Aorta (tissue), 5 donors: ENCODE measurements at places on chromosomes 16 and 17. TPM values are rescaled to one million over a fixed set of nuclear protein-coding genes. Genes with fewer than 3 reads are reported as not detected.

C16orf86 gene
- 7.9 TPM for total RNA-seq

RFNG gene
- total RNA-seq, result 34.0 TPM

TTLL6 gene
- 0.21 TPM for total RNA-seq

KRT222 gene
- total RNA-seq, result 1.9 TPM

ANKS4B gene
- total RNA-seq, result not detected

ABCC11 gene
- not detected for total RNA-seq

CA7 gene
- not detected for total RNA-seq

- no peak for DNase-seq
- H3K27ac ChIP-seq, result no peak overlapping the region
- H3K4me3 ChIP-seq, result no peak overlapping the region
- H3K4me1 ChIP-seq, result no peaks in the 10 kb centered on the region
- H3K27me3 ChIP-seq, result no peaks in the 10 kb centered on the region
- no peaks in the 10 kb centered on the region for H3K36me3 ChIP-seq
Measured at GRCh38 chr17:45755050-45755449, 29.1 kb upstream of the CRHR1 start.

GRCh38 chr16:46427340-46428107, 193.7 kb downstream of the SHCBP1 start:
- no peaks in the 10 kb centered on the region for H3K36me3 ChIP-seq
- no peak overlapping the region for H3K4me3 ChIP-seq
- no peaks in the 10 kb centered on the region for H3K27me3 ChIP-seq
- peak; percentile 14 for DNase-seq
- H3K27ac ChIP-seq, result no peak overlapping the region

GRCh38 chr17:6239241-6239798, 169.1 kb downstream of the WSCD1 start:
- no peak for DNase-seq
- H3K36me3 ChIP-seq, result no peaks in the 10 kb centered on the region
- no peaks in the 10 kb centered on the region for H3K27me3 ChIP-seq
- no peak overlapping the region for H3K4me3 ChIP-seq

DNA sequence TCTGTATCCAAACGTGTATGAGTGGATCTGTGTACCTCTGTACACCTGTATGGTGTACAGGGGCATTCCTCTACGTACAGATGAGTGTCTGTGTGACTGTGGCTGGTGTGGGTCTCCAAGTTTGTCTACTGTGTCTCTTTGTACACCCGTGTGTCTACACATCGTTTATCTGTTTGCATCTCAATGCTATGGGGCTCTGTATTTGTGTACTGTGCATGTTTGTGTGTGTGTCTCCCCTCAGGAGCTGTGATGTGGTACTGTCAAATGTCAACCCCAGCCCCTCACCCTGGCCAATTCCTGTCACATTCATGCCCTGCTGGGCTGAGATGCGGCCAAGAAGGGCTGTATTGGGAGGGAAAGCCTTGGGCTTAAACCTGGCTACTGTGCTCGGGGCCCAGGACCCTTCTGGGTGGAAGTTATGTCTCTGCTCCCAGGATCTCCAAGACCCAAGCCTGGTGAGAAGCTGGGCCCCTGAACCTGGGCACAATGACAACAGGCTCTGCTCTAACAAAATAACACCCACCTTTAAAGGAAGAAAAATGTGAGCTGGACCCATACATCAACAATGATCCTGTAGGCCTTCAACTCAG, 3.5 kb upstream of the NAGS start:
- no peak overlapping the region for H3K27ac ChIP-seq
- peaks cover 2% of the 10 kb centered on the region for H3K27me3 ChIP-seq
- H3K36me3 ChIP-seq, result no peaks in the 10 kb centered on the region
- H3K4me1 ChIP-seq, result no peaks in the 10 kb centered on the region
- no peak for DNase-seq

DNA sequence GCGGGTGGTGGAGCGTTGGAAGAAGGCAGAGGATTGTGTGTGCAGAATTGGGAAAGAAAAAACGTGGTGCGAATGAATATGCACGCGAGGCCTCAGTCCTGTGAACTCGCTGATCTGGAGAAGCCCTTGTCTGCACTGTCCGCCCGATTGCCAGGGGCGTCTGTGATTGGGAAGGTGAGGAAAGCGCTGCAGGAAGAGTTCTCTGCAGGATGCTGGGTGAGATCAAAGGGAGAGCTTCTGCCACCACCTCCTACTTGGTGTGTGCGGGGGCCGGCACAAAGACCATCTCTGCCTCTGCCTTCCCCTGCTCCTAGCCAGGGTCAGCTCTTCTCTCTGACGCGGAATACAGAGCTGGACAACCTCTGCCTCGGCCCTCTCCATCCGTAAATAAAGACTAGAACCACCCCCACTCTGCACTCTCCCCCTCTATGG, 841 bp upstream of the RAB5C start:
- DNase-seq, result no peak
- no peak overlapping the region for H3K27ac ChIP-seq
- no peaks in the 10 kb centered on the region for H3K36me3 ChIP-seq
- no peak overlapping the region for H3K4me3 ChIP-seq
- H3K4me1 ChIP-seq, result no peaks in the 10 kb centered on the region
- no peaks in the 10 kb centered on the region for H3K27me3 ChIP-seq

- no peak overlapping the region for H3K27ac ChIP-seq
- no peaks in the 10 kb centered on the region for H3K36me3 ChIP-seq
- no peak overlapping the region for H3K4me3 ChIP-seq
- no peak for DNase-seq
Measured at GRCh38 chr17:1997289-1997926, 27.7 kb downstream of the RTN4RL1 start.
